GM19239 (cell line): ENCODE measurements at places on chromosomes 12 and 14.

DNA sequence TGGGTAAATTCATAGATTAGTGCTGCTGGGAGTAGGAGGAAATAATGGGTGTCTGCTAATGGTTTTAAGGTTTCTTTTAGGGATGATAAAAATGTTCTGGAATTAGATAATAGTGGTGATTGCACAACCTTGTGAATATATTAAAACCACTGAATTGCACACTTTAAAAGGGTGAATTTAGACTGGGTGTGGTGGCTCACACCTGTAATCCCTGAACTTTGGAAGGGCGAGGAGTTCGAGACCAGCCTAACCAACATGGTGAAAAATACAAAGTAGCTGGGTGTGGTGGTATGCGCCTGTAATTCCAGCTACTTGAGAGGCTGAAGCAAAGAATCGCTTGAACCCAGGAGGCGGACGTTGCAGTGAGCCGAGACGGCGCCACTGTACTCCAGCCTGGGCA lies 1.3 kb downstream of the RAD52 start:
- no peak for DNase-seq

GRCh38 chr12:96044017-96044942 lies 8.9 kb upstream of the LTA4H start:
- DNase-seq = no peak

DNA sequence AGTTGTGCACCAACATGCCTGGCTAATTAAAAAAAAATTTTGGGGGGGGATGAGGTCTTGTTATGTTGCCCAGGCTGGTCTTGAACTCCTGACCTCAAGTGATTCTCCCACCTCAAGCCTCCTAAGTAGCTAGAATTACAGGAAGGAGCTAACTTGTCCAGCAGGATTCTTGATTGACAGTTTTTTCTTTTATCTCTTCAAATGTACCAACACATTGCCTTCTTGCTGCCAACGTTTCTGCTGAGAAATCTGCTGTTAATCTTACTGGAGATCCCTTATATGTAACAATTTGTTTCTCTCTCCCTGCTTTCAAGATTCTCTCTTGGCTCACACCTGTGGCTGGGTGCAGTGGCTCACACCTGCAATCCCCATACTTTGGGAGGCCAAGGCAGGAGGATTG lies 22.4 kb upstream of the MARK3 start:
- no peak for DNase-seq

DNA sequence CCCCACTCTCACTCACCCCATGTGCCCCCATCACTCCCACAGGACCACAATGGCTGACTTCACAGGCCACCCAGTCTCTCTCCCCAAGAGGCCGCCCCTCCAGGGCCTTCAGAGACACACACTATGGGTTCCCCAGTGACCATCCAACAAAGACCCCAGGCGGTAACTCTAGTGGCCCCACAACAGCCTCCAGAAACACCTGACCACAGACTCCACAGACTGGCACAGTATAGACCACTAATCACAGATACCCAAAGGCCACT lies 3.0 kb downstream of the ZNF605 start:
- DNase-seq = no peak

GRCh38 chr14:81178063-81178462 lies 42.7 kb downstream of the GTF2A1 start:
- no peak for DNase-seq

- DNase-seq = no peak
Observed at GRCh38 chr12:2324387-2324786, 271.6 kb downstream of the CACNA1C start.

- DNase-seq = no peak
Observed at GRCh38 chr12:109905301-109905700, 5.2 kb downstream of the TCHP start.

DNA sequence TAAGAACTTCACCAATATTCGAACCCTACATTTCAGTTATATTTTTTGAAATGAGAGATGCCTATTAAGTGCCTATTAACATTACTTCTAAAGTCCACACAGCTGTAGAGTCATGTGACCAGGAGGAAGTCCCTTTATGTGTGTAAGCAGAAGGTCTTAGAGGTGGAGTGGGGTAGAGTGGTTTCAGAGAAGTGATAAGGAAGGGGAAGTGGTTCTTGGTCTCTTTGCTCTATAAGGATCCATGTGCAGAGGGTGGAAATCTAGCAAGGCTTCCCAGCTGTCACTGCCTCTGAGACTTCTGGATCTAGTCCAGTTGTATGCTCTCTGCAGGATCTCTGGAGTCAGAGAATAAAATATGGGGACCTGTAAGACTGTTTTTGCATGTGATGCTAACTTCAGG lies 673.9 kb downstream of the FLRT2 start:
- DNase-seq = no peak

- no peak for DNase-seq
Observed at GRCh38 chr12:119153477-119154434, 25.0 kb upstream of the HSPB8 start.
